ENCODE measurements at places on chromosomes 12 and 14. TPM values are rescaled to one million over a fixed set of nuclear protein-coding genes. Genes with fewer than 3 reads are reported as not detected.

NOVA1 gene
- total RNA-seq, result 3.5 TPM

TAS2R42 gene
- not detected for total RNA-seq

GRCh38 chr14:77133720-77134338 is 7.8 kb downstream of the ZDHHC22 start:
- no peak for DNase-seq

DNA sequence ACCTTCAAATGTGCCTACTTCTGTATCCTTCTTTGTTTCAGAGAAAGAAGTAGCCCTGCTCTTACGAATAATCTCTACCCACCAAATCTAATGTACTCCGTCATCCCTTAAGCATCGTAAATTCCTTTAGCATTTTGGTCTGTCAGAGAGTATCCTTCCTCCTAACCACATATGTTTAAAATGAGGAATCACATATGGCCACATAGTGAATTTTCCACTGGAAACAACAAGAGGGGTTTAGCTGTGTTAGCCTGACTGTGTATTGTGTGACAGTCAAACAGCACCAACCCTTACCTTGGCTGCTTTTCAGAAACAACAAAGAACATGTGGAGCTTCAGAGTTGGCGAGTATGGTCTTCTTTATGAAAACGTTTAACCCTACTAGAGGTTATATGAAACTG is 5.5 kb downstream of the LUM start:
- DNase-seq, result no peak

Measured in epithelial cell of proximal tubule (primary cell).